ENCODE measurements at places on chromosomes 2 and 18.

GRCh38 chr2:58497168-58497567 lies 256.0 kb upstream of the FANCL start:
- DNase-seq = no peak

- DNase-seq = no peak
Measured at GRCh38 chr2:217127744-217128143, 267.9 kb upstream of the TNP1 start.

- DNase-seq = no peak
Measured at GRCh38 chr2:84217456-84217855, 241.6 kb downstream of the SUCLG1 start.

DNA sequence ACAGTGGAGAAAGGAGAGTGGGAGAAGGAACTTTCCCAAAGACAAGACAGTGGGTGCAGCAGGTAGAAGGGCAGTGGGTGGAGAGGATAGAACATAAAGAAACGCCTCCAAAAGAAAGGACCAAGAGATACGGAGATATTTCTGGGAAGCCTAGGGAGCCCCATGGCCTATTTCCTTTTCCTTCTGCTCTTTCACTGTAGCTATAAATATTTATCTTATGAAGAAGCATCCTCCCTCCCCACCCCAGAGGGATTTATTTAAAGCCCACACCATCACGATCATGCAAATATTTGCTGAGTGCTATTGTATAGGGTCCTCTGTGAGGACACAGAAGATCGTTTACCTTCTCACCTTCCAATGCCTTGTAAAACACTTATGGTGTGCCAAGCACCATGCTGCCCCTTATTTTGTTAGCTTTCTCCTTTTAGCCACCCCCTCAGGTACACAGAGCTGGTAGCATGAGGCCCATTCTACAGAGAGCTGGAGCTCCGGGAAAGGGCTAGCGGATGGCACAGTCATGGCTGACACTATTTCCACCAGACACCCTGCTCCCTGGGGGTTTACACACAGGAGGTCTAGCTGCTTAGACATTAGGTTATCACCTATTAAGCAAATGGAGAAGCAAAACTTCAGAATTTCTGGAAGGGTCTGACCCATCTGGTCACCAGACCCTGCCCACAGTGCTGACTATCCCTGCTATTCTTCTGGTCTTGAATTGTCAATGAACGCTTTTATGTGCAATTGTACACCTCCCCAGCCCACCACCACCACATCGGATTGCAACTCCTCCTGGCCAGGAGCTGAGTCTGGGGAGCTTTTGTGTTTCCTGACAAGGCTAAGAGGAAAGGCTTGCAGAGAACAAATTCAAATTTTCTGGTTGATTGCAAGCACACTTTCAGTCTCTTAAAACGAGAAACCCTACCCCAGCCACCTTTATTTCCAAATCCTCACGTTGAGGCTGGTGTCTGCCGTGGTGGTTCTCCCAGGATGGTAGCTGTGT lies 91.8 kb upstream of the KLF7 start:
- DNase-seq = no peak

GRCh38 chr2:96747061-96747617 lies 7.3 kb upstream of the LMAN2L start:
- no peak for DNase-seq

DNA sequence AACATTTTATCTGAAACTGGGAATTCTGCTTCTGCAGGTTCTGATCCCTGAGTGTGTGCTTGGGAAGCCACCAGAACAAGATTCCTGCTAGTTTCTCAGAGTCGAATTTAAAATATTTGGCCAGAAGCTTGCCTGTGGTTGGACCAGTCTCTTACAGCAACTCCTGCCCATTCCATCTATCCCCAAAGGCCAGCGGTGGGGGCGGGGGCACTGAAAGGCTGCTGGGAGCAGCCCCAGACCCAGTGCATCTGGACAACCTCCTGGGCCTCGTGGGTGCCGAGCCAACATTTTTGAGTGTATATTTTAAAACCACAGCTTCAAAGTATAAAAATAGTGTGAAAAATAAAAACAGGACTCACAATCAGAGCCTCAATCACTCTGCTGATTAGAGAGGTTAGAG lies 38.6 kb upstream of the ZFP36L2 start:
- no peak for DNase-seq
